Anterior cingulate cortex (tissue), 58 donors: ENCODE measurements at places on chromosomes 4 and X.

GRCh38 chr4:1990348-1990645, 18.5 kb downstream of the NELFA start:
- no peak for DNase-seq

GRCh38 chr4:153728660-153729059, 31.2 kb downstream of the RNF175 start:
- no peak for DNase-seq

DNA sequence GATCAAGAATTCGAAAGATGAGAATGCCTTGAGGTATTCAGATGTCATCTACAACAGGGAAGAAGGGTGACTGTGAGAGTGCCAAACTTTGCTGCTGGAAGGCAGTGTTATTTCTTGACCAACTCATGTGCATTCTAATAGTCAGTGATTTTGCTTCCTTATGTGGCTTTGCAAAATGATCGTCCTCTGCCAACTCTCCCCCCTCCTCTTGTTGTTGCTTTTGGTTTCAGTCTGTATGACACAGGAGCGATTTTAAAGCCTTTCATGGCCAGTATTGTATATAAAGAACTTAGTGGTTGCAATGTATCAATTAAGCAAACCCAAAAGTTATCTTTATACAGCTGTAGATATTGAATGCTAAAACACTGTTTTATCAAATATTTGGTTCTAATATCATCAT, 379.1 kb downstream of the IL1RAPL1 start:
- no peak for DNase-seq

DNA sequence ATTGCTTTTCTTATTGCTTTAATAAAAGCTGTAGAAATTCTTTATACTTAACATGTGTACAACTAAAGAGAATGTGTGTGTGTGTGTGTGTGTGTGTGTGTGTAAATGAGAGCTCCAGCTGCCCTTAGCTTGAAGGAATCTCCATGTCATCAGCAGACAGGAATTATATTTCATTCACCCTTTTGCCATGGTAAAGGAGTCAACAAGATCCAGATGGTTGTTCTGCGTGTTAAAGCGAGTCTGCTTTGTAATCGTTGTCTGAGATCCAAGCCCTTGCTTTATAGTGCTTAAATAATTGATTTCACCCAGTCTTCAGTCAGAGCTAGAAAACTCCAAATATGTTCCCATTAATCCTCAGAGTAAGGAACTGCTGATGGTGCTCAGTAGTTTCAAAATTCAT, 285.5 kb downstream of the PDGFC start:
- DNase-seq = no peak

DNA sequence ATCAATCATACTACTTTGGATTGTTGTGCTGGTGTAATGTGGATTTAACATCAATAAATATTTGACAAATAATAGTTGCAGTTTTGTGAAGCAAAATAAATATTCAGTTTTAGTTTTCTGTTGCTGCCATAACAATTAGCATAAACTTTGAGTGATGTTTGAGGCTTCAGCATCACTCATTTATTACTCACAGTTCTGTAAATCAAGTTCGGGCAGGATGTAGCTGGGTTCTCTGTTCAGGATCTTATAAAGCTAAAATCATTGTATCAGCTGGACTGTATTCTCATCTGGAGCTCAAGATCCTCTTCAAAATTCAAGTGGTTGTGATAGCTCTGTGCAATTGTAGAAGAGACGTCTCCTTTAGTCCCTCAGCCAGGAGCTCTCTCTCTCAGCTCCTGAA, 81.7 kb downstream of the CBR4 start:
- no peak for DNase-seq

DNA sequence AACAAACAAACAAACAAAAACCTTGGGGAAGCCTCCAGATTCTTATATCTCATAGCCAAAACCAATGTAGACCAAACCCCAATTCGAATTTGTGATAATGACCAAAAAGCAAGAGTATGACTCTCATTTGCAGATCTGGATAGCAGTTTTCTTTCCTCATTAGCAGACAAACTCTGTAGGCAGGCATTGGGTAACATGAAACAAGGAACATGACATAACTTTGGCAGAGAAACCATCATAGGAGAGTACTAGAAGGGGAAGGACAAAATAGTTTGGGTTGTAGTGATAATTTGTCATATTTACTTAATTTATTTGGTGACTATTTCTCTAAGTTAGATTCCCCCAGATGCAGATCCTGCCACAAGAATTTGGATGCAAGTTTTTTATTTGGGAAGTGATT, 187.8 kb downstream of the MID1IP1 start:
- DNase-seq = no peak

DNA sequence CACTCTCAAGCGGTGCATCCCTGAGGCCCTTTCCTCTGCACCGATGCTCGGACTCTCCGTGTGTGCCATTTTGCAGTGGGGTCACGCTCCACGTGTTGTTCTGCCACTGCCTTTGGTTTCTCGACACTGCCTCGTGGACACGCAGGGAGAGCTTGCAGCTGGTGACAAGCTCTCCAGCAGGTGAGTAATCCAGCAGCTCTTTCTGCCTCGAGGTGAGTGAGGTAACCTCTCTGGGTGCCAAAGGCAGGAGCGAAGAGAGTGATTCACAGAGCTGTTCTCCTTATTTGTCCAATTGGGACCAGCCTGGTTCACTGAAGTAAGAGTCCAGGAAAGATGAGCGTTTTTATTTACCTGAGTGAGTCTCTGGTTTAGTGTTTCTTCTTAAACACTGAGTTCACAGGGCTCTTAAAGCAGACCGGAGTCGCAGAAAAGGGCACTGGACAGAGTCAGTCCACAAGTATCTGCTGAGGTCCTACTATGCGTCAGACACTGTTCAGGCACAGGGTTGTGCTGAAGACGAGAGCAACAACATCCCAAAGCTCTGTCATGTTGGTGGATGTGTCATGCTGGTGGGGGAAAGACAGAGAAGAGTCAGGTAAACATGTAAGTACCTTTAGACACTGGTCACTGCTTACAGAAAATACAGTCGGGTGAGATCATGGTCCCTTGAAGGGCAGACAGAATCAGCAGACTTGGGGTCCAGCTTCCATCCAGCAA, 61.8 kb downstream of the FHDC1 start:
- DNase-seq = no peak

GRCh38 chr4:188160406-188160805, 21.2 kb downstream of the TRIML1 start:
- DNase-seq = no peak

DNA sequence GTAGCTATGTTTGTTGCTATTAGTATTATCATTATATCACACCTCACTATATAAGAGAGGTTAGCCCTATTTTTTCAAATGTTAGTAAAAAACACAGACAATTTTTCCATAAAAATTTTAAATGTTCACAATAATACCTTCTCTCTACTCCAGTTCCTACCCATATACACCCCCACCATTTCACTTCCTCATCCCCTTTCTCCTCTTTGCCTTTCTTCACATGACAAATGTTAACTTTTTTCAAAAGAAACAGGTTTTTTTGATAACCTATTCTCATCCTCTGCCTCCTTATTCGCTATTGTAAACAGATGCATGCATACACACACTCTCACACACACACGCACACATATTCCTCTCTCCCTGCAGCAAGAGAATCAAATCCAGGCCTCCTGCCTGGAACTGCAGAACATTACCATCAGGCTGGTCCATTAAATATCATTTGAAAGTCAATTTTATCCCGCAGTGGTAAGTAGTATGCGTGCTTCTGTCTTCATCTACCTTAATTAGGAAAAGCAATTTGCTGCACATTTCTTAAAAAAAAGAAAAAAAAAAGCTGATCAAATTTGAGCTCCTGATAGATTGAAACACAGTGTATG, 55.5 kb downstream of the MID1IP1 start:
- no peak for DNase-seq

DNA sequence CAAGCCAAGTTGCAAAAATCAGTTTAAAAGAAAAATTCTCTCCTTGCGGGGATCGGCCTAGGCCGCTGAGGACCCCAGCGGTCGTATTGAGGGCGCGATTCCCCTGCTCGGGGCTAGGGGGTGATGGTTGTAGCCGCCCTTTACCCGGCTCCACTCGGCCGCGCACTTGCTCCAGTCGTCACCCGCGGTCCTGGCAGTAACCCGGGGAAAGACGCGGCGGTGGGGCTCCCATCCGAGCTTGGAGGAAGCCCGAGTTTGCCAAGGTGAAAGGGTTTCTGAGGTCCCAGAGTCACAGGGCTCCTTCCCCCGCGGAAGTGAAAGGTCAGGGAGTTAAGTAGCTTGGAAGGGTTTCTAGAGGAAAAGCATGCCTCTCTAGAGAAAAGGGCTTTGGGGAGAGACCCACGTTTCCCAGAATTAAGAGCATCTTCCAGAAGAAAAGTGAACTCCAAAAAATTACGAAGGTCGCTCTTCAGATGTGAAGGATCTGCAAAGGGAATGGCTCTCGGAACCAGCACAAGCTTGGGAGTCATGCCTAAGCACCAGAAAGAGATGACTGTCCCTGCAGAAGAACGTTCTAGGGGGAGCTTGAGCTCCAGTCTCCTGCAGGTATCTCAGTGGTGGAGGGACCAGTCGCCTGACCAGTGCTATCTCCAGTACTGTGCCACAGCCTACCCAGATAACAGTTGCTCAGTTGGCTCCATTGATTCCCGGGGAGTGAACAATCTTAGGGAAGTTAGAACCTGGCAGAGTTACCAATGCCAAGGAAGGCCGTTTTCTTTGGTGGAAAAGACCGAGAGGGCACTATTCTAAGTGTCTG, 875 bp downstream of the LAP3 start:
- no peak for DNase-seq

GRCh38 chrX:6384371-6384770, 150.5 kb downstream of the VCX3A start:
- DNase-seq = peak; percentile 20

GRCh38 chr4:15043226-15043625, 40.9 kb downstream of the CPEB2 start:
- DNase-seq = no peak

GRCh38 chr4:121484633-121485032, 103.8 kb upstream of the QRFPR start:
- DNase-seq = no peak

- no peak for DNase-seq
Observed at GRCh38 chr4:55546506-55546755, 278 bp downstream of the CLOCK start.

- DNase-seq = no peak
Observed at GRCh38 chrX:45196701-45197100, 4.0 kb downstream of the DIPK2B start.

DNA sequence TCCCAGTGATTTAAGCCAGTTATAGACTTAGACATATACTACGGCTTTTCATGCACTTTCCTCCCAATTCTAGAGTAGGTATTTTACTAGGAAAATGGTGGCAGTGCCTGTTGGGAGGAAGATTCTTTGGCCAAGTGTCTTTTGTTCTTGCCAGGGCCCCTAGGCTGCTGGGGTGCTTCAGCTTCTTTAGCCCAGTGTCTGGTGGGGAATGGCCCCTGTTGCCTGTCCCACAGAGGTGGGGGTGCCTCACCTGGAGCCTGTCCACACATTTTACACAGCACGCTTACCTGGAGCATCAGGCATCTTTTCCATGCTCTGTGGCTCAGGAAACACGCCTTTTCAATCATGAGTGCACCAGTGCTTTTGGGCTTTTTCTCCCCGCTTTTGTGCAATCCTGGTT, 33.2 kb upstream of the MSANTD1 start:
- DNase-seq = no peak

DNA sequence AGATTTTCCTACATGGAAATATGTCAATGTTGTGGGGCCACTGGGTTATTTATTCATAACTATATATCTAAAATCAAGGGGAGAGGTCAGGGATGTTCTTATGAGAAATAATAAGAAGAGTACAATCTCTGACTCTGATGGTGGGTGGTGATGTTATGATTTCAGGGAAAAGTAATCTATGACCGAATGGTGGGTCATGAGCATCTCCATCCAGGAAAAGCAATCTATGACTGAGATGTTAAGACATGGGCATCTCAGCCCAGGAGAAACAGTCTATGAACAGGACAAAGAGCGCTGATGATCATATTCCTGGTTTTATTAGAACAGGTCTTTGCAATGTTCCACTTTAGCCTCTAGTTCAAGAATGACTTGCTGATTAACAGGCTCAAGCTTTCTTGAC, 137.1 kb downstream of the ARSF start:
- no peak for DNase-seq

GRCh38 chrX:135695471-135695870, 18.0 kb upstream of the CT45A1 start:
- DNase-seq = no peak

GRCh38 chr4:140266958-140267568, 106.4 kb upstream of the SCOC start:
- DNase-seq = no peak

GRCh38 chr4:61478340-61478739, 278.2 kb downstream of the ADGRL3 start:
- DNase-seq = no peak

GRCh38 chr4:94603170-94603747, 151.5 kb downstream of the PDLIM5 start:
- no peak for DNase-seq

- DNase-seq = no peak
Observed at GRCh38 chr4:20196476-20196875, 55.2 kb upstream of the SLIT2 start.

DNA sequence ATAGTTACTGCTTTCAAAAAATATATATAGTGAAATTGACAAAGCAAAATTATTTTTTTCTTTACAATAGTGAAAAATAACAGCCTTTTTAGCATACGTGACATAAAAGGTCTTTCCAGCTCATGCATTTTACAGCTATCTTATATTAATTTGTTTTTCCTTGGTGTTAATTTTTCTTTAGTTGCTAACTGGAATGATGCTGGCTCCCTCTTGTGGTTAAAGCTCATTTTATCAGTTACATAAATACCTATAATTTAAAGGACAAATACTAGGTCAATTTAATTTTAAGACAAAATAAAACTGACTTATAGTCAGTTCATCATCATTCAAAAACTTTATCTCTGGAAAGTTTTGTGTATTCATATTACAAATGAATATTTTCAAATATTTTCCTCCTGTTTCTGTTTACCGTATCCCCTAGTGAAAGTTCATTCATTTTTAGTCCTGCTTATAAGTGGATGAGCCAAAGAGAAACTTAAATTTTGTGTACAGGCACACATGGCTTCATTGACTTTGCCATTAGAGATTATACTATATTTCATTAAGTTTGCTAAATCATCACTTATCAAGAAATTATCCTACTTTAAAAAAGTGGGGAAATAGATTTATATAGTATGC, 9.9 kb upstream of the ANAPC4 start:
- DNase-seq = no peak

DNA sequence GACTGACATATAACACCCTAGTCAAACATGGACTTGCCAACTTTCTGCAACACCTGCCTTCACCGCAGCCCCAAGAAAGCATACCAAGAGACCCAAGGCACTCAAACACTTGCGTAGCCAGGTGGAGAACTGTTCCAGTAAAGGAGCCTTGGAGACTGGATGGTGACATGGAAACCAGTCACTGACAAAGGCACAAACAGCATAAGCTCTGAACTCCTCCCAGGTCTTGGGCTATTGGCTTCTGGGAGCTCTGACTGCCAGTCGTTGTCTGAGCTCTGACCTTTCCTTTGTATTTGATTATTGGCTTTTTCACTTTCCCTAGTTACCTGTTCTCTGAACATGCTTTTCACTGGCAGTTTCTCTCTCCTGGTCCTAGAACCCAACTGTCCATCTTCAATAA, 38.3 kb downstream of the ARAP2 start:
- no peak for DNase-seq

GRCh38 chr4:7924163-7924562, 15.5 kb downstream of the AFAP1 start:
- no peak for DNase-seq

GRCh38 chrX:154653048-154653401, 354 bp downstream of the CTAG2 start:
- DNase-seq = no peak
